Smooth muscle cell of trachea (primary cell): ENCODE measurements at places on chromosomes 7 and 10. TPM values are rescaled to one million over a fixed set of nuclear protein-coding genes. Genes with fewer than 3 reads are reported as not detected.

C10orf53 gene
- total RNA-seq: not detected in 2 replicates

CLRN3 gene
- not detected in 2 replicates for total RNA-seq

FZD8 gene
- total RNA-seq: 1.6 and 3.5 TPM in 2 replicates

TUBB8 gene
- 0.15 TPM in 1 of 2 replicates, not detected in the other for total RNA-seq

CPED1 gene
- 89.8 and 122 TPM in 2 replicates for total RNA-seq

MACC1 gene
- 0.15 and 0.17 TPM in 2 replicates for total RNA-seq

CALN1 gene
- total RNA-seq: not detected in 2 replicates

PKD2L1 gene
- total RNA-seq: not detected in 2 replicates

TMEM176B gene
- total RNA-seq: 0.66 TPM in 1 of 2 replicates, not detected in the other

WEE2 gene
- total RNA-seq: 0.33 TPM in 1 of 2 replicates, not detected in the other

HOXA7 gene
- not detected in 2 replicates for total RNA-seq

HIP1 gene
- total RNA-seq: 12.1 and 19.4 TPM in 2 replicates

SYCE1 gene
- total RNA-seq: 0.33 TPM in 1 of 2 replicates, not detected in the other
